Cardiac septum (tissue), 1 donor: ENCODE measurements at places on chromosomes 5 and 9. TPM values are rescaled to one million over a fixed set of nuclear protein-coding genes. Genes with fewer than 3 reads are reported as not detected.
A peak's percentile ranks its signal among the peaks of the same experiment; 100 is the strongest.

The FABP6 gene
- not detected for total RNA-seq

The NME5 gene
- 2.0 TPM for total RNA-seq

The LCN15 gene
- total RNA-seq: not detected

The MUSK gene
- 1.2 TPM for total RNA-seq

The ASTN2 gene
- total RNA-seq: 2.5 TPM

The TAL2 gene
- not detected for total RNA-seq

The PCAT7 gene
- total RNA-seq: 0.08 TPM

The DMRTA1 gene
- 0.38 TPM for total RNA-seq

The RNF208 gene
- 22.2 TPM for total RNA-seq

GRCh38 chr9:114281473-114282103 is 41.3 kb upstream of the ORM1 start:
- DNase-seq: peak; percentile 67

- no peak for DNase-seq
Observed at GRCh38 chr5:51968756-51969155, 585.5 kb downstream of the ISL1 start.

- no peak for DNase-seq
Observed at GRCh38 chr5:111461255-111461671, 51.1 kb downstream of the STARD4 start.

DNA sequence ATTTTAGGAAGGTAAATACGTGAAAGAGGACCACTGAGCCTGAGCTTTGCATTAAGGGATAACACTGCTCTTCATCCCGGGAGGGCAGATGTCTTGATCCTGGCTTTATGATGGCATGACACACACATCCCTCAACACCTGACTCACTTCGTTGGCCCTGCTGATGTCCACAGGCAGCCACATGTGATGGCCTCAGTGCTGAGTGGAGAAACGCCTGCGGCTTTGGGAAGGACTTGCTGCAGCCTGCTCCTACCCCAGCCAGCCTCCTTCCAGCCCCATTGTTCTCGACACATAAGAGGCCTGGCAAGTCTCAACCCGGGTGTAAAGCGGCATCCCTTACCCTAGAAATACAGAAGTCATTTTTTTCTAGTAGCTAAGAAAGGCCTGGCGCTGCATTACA is 169.0 kb downstream of the SYK start:
- DNase-seq: no peak

GRCh38 chr5:68780299-68780955 is 313.4 kb upstream of the SLC30A5 start:
- no peak for DNase-seq

DNA sequence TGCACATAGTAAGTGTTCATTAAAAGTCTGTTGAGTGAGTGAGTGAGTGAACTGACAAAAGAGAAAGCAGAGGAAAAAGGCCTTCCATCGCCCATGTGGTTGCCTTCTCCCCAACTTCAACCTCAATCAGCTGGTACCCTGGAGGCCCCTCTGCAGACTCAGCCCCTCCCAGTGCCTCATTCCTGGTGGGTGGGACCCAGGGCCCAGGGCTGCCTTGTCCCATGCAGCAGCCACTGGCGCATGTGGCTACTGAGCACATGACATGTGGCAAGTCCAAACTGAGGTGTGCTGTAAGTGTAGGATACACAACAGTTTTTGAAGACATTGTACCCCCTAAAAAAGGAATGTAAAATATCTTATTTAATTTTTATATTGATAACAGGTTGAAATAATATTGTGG is 29.6 kb downstream of the NDUFA8 start:
- DNase-seq: no peak

GRCh38 chr9:135391759-135392158 is 87.8 kb upstream of the PPP1R26 start:
- DNase-seq: no peak

DNA sequence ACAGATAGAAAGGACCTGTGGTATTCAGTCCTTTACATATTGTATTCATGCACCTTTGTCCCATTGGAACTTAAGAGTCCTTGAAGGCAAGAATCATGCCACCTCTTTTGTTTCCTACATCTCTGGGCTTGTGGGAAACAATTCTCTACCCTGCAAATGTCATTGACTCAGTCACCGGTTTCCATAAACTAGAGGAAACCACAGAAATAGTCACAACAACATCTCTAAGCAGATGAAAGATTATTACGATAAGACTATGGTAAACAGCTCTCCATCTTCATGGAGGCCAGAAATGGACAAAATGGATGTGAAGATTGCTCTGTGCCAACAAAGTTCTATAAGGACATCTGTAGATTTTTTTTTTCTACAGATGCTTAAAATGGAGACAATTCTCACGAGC is 165.5 kb downstream of the PIK3R1 start:
- no peak for DNase-seq

DNA sequence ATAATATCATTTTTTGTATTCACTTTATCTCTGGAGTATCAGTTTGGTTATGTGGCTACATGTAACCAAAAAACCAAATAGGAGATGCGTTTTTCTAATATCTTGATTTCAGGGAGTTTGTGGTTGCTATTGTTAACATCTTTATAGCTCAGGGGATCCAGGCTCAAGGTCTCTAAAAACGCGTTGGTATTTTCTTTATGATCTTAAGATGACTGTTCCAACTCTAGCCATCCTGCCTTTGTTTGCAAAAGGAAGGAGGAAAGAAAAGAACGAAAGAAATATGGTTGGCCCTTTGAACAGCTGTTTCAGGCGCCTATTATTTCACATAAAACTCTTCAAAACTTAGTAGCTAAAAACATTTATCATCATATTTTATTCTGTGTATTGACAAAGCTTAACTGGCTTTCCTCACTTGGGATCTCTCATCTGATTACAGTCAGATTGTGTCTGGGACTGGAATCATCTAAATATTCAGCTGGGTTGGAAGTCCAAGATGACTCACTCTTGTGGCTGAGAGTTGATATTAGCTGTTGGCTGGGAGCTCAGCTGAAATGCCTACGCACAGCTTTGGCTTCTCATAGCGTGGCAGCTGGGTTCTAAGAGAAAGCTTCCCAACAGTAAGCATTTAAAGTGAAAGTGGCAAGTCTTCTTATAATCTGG is 60.1 kb downstream of the FAM174A start:
- no peak for DNase-seq

DNA sequence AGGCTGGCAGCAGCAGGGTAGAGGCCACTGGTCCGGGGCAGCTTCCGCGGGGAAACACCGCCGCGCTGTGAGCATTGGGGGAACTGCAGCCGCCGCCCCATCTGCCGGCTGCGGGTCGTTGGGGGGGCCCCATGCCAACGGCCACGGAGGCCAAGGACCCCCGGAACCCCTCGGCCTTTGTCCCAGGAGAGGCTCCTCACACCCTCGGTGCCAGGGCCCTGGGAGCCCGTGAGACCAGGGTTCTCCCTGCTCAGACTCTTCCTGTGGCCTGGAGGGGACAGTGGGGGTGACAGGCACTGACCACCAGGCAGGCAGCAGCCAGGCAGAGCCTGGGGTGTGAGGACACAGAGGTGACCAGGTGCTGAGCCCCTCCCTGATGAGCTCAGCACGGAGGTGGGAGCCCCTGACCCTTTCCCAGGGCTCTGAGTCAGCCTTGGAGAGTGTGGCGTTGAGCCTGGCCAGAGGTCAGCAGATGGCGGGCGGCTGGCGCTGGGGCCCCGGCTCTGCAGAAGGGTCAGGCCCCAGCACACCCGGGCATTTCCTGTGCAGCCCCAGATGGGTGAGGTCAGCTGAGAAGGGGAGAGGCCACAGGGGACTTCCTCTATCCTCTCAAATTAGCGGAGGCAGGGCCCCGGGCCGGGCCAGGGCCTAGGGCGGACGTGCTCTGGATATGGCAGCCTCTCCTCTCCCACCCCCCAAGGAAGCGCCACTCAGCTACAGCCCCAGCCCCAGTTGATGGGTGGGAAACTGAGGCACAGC is 17.9 kb upstream of the EGFL7 start:
- DNase-seq: peak; percentile 94

DNA sequence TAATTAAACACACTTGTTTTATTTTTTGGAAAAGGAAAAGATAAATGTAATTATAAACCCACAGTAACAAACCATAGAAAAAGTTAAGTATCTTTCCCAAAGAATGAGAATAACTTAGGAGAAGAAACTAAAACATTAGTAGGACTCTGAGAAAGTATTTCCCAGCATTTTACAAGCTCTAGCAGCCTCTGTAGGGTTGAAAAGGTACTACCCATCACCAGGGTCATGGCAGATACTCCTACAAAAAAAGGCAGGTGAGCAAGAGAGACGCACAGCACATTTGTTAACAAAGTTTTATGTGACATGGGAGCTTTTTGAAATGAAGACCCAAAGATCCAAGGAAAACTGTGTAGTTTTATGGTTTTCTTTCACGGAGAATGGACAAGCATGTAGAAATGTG is 77.7 kb upstream of the FAM169A start:
- DNase-seq: no peak

- DNase-seq: no peak
Observed at GRCh38 chr5:9834871-9835770, 205.0 kb upstream of the TAS2R1 start.

DNA sequence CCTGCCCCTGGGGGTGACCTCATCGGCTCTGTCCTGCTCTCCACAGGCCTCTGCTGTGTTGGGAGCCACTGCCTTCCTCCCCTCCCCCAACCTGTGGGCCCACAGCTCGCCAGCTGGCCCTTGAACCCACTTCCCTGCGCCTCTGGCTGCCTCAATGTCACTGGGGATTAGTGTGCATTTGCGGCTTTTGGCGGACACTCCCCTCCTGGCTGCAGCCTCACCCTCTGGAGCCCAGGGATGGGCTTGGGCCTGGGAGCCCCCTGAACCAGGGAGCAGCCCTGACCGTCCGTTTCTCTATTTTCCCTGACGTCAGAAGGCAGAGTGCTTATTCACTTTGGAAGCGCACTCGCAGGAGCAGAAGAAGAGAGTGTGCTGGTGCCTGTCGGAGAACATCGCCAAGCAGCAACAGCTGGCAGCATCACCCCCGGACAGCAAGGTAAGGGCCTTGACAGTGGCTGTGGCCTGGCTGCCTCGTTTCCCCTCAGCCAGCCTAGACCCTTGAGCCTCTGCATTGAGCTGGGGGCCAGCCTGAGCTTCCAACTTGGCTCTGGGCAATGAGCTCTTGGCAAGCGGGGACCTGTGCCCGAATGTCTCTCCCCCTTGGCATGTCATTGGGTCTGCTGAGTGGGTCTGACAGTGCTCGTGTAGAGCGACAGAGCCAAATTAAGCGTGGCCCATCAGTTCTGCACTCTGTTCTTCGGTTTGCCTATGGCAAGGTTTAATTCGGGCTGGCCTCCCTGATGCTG is 73.1 kb downstream of the RGS3 start:
- DNase-seq: peak; percentile 89

GRCh38 chr9:95808011-95808410 is 67.5 kb upstream of the ERCC6L2 start:
- no peak for DNase-seq

- DNase-seq: peak; percentile 35
Observed at GRCh38 chr5:173729079-173729765, 112.8 kb upstream of the BOD1 start.

DNA sequence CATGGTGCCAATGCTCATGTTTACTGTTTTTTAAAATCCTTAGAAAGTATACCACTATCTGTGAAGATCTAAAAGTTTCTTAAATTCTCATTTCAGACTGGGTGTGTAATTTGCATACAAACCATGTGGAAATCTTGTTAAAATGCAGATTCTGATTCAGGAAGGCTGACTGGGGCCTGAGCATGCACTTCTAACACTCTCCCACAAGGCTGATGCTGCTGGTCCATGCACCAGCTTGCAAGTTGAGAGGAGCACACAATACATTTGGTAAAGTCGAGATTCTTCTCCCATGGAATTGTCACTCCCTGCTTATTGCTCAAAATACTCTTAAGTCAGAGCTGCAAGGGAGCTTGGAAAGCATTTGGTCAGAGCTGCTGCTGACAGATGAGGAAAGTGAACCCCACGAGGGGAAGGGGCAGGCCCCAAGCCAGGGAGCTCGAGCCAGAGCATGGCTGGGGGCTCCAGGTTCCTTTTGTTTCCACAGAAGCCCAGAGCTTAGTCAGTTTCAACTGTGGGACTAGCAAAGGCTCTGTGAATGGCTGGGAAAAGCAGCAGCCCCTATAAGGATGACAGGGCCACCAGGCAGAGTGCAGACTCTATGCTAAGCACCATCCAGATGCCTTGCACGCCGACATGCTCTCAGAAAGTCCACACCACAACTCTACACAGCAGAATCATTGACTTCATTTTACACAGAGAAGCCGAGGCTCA is 93.5 kb upstream of the HAND1 start:
- no peak for DNase-seq

- no peak for DNase-seq
Observed at GRCh38 chr9:134571326-134571931, 70.2 kb upstream of the COL5A1 start.

GRCh38 chr5:105544300-105544699 is 1981.7 kb upstream of the NUDT12 start:
- DNase-seq: no peak

GRCh38 chr9:37508834-37509206 is 23.1 kb downstream of the POLR1E start:
- DNase-seq: no peak

DNA sequence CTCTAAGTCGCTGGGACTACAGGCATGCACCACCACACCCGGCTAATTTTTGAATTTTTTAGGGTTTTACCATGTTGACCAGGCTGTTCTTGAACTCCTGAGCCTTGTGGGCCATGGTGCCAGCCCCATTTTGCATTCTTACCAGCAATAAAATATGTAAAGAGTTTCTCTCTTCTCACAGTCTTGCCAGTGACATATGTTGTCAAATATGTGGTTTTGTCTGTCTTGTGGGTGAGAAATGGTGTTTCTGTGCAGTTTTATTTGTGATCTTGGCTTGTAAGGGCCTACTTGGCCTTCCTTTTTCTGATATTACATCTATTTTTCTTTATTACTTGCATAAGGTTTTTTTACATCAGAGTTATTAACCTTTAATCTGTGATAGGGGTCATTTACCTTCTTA is 47.1 kb downstream of the SPIN1 start:
- DNase-seq: no peak

DNA sequence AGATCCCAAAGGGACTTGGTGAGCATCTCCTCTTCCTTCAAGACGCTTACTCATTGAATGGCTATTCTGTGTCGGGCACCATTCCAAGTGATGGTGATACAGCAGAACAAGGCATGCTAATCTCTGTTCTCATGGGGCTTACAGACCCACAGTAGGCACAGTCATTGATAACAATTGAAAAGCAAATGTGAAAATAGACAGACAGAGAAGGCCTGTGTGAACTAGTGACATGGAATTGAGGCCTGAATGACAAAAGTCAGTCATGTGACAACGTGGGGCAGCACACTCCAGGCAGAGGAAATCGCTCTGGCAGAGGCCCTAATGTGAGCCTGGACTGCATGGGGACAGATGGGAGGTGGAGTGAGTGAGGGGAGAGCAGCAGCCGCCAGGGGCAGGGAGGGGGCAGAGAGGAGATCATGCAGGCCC is 70.7 kb upstream of the CPLX2 start:
- no peak for DNase-seq
